ENCODE measurements at places on chromosomes 16 and 17.

- no peak for DNase-seq
Observed at GRCh38 chr16:78102865-78103264, 3.4 kb downstream of the WWOX start.

DNA sequence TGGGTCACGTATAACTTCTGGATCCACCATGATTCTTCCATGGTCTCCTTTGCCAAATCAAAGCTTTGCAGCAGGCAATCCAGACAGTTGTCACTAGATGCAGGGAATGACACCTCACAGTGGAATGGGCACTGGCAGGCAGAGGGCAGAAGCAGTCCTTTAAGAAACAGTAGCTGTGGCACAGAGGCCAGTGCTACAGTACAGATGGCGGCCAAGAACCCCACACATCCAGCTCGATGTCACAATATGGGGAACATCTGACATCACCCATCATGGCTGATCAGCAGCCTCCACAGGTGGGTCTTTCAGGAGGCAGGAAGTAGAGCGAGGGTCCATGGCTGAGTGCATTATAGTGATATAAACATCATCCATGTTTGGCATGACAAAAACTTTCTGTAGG lies 18.8 kb upstream of the ERN1 start:
- no peak for DNase-seq

GRCh38 chr16:11629071-11630030 lies 38.9 kb upstream of the SNN start:
- no peak for DNase-seq

DNA sequence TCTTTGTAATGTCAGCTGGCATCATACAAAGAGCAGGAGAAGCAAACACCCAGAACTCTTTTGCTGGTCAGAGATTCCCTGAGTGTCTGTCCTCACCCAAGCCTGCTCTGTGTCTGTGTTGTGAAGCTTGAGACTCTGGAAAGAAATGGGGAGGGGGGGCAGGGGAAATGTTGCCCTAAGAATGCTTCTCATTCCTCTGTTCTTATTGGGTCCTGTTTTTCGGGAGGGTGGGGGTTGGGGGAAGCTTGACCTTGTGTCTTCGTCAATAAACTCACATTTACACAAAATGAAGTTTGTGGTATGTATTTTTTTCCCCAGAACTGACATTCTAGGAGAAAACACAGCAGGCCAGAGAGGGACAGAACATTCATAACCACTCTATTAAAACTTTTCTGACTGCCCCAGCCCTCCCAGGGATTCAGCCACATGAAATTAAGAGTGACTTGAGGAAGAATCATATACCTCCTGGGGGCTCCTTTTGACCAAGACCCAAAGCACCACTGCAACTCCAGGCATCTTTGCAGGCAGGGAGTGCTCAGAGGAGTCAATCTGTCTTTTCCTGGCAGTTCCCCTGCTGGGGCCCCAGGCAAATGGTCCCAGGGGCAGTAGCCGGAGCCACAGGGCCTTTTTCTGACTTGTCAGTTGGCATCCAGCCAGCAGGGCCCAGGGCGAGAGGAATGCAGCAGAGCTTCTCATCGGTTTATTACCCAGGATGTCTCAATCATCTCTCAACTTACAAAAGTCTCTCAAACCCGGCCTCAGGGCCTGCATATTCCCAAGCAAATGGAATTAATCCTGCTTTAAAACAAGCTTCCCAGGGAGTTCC lies 5.1 kb upstream of the RASL10B start:
- DNase-seq, result peak; percentile 34

- DNase-seq, result no peak
Observed at GRCh38 chr17:47816947-47817346, 4.6 kb downstream of the OSBPL7 start.

DNA sequence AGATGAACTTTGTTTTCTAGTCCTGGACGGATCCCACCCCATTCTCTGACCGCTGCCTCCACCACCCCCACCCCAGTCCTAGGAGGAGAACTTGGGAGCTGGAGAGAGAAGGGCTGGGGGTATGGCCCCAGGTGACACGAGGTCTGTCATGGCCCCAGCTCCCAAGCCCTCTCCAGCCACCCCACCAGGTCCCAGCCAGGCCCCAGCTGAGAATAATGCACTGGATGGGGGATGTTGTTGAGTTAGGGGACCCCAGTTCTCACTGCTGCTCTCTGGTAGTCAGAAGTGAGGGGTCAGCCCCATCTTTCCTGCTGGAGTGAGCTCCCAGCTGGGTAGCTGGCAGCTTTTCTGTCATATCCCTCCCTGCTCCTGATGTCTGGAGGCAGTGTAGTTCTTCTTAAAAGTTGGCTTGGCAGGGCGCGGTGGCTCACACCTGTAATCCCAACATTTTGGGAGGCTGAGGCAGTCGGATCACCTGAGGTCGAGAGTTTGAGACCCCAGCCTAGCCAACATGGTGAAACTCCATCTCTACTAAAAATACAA lies 4.6 kb upstream of the COL1A1 start:
- no peak for DNase-seq

- no peak for DNase-seq
Observed at GRCh38 chr16:85125570-85126393, 13.5 kb upstream of the CIBAR2 start.

DNA sequence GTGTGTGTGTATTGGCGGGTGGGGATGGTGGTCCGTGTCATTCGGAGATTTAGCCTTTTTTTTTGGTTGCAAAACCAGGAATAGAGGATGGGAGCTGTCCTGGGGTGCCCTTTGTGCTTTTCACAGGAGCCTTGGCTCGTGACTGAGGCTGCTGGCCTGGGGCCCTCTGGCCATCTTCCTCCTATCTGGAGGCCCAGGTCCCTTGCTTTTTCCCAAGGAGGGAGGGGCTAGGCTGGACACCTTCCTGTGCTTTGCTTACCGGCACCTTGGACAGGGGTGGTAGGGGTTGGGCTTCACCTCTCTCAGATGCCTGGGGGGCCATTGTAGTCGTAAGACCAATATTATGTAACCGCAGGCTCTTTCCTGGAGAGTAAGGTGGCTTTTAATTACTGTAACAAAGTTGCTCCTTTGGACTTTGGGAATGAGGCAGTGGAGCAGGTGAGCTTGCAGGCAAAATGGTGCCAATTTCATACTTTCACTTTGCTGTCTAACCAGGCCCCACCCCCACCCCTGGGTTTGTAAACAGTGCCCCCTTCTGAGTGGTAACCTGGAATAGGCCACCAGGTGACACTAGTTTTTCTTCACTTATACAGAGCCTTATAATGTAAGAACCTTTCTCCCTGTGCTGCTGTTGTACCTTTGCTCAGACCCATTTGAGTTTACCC lies 1.2 kb downstream of the DYNLL2 start:
- DNase-seq, result peak; percentile 46

DNA sequence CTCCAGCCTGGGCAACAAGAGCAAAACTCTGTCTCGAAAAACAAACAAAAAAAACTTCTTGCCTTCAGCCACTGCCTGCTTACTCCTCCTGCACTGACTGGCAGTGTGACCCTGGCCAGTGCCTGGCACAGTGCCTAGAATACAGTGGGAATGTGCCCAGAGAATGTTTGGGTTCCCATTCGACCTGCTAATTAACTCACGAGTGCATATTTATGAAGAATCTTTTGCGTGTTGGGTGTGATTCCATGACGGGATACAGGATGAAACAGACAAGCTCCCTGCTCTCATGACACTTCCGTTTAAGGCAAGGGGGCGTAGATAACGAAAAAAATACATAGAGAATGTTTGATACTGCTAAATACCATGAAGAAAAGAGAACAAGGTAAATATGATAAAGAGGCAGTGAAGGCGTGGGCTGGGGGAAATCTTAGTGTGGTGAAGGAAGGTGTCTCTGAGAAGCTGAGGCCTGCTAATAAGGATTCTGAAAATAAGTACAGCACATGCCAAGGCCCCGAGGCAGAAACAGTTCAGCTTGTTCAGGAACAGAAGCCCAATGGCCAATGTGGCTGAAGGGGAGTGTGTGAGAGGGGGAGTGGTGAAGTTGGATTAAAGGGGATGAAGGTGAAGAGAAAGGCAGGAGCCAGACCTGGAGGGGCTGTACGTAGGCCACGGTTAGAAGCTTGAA lies 4.3 kb downstream of the ABI3 start:
- DNase-seq, result peak; percentile 31
